ENCODE measurements at places on chromosomes 16 and 17.

- DNase-seq, result no peak
These were observed 18.9 kb downstream of the UNC45B start for GRCh38 chr17:35166526-35166925.

DNA sequence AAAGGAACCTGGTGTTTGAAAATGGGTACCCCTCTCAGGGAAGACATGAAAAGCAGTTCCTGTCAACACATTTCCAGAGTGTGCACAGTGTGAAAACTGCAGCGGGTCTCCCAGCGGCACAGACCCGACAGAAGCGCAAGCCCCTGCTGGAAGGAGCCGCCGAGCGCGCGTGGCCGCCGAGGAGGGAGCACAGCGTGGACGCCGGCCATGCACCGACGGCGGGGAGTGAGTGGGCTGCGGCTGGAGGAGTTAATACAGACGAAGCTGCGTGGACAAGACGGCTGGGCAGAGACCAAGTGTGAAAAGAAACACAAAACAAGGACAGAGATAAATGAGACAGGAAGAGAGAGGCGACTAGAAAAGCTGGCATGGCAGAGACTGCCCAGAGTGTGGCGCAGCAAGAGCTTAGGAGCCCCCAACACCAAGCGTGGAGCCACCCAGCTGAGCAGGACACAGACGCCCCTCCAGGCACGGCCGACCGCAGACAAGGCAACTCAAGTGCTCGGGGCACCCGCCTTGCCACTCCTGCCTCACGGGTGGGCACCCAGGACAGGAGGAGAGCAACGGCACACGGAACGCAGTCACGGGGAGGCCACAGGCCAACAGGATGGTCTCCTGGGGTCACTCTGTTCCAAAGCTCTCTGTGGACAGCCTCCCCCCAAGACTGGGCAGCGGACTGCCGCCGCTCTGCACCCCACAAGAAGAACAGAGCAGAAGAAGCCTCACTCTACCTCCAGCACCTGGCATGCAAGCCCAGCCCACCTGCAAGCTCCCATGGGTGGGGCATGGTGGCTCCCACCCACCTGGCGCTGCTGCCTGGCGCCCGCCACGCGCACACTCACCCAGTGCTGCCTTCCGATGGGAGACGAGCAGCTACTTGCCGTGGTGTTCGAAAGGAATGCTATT, 16.5 kb downstream of the SLC16A3 start:
- DNase-seq, result no peak

- DNase-seq, result no peak
These were observed 3.1 kb upstream of the FAM117A start for GRCh38 chr17:49766918-49767530.

GRCh38 chr16:21264571-21265036, 13.5 kb downstream of the CRYM start:
- DNase-seq, result no peak

- DNase-seq, result no peak
These were observed 100.7 kb downstream of the KCNJ12 start for GRCh38 chr17:21476867-21477266.

GRCh38 chr16:48503336-48503735, 106.6 kb downstream of the N4BP1 start:
- DNase-seq, result no peak

DNA sequence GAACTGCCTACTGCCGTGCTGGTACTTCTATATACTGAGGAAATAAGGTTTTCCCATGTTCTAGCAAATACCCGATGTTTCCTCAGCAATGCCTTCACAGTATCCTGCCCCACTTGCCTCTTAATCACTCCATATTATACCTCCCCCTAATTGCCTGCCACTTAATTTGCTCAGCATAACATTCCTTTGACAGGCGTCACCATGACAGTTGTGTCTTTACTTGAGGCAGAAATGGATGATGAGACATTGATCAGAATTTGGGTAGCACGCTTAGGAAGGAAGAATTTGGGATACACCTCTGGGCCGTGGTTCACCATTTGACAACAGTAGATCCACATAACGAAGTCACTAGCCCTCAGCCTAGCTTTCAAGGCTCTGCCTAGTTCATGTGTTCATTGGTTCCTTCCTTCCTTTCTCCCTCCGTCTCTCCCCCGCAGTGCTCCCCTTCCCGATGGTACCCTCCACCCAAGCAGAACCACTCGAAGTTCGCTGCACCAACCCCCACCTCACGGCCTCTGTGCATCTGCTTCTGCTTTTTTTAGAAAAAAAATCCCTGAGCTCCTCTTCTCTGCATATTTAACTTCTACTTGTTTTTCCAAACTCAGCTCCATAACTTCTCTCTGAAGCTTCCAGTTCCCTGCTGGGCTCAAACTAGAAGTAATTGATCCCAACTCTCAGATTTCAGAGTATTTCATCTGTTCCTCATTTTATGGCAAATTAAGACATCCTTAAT, 19.4 kb downstream of the IQCK start:
- no peak for DNase-seq

DNA sequence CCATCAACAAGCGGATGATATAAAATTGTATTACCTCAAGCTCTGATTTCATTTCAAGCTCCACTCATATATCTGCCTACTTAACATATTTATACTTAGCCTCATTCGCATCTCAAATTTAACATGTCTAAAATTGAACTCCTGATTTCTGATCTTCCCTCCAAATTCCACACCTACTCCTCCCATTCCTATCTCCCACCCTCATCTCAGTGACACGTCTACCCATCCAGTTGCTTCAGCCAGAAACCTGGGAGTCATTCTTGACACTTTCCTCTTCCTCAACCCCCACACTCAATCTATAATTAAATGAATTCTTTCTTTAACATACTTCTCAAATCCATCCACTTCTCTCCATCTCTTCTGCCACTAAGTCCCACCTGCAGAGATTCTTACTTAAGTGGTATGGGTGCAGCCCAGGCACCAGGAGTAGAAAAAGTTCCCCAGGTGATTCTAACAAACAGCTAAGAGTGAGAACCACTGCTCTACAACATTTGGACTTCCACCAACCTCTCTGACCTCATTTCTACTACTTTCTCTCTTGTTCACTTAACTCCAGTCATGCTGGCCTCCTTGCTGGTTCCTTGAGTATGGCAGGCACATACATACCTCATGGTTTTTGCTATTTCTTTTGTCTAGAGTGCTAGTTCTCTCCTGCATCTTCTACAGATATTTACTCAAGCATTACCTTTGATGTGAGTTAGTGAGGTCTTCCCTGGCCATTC, 18.1 kb downstream of the SPOP start:
- no peak for DNase-seq

DNA sequence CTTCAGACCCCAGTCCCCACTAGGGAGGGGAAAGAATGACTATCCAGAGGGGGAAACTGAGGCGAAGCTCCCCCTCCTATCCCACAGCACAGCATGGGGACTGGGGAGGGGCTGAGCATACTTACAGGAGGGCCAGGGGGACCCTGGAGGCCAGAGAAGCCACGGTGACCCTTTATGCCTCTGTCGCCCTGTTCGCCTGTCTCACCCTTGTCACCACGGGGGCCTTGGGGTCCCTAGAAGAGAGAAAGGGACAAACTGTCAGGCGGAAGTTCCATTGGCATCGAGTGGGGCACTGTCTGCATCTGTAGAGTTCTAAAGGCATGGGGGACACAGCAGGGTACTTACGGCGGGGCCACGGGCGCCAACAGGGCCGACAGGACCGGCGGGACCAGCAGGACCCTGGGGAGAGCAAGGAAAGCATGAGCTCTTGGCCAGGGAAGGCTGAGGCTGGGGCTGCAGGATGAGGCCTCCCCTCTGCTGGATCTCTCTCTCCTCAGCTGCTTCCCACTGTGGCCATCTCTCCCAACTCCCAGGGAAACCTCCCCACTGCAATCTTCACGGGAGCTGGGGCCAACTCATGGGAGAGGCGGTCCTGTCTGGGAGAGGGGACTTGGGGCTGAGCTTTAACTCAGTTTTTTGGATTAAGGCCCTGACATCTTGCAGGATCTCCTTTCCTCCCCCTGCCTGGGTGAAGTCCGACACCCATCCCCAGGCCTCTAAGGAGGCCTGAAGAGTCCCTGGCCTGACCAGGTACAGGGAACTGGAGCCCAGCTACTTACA, 13.5 kb downstream of the COL1A1 start:
- DNase-seq, result no peak

GRCh38 chr17:27502526-27503324, 46.5 kb downstream of the KSR1 start:
- no peak for DNase-seq

DNA sequence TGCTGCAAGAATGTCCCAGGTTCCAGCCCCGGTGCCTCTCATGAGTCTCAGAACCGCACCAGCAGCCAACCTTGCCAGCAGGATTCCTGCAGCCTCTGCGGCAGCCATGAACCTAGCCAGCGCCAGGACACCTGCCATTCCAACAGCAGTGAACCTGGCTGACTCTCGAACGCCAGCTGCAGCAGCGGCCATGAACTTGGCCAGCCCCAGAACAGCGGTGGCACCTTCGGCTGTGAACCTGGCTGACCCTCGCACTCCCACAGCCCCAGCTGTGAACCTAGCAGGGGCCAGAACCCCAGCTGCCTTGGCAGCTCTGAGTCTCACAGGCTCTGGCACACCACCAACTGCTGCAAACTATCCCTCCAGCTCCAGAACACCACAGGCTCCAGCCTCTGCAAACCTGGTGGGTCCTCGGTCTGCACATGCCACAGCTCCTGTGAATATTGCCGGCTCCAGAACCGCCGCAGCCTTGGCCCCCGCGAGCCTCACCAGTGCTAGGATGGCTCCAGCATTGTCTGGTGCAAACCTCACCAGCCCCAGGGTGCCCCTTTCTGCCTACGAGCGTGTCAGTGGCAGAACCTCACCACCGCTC, 9.8 kb downstream of the ELOB start:
- DNase-seq, result no peak

GRCh38 chr16:16083421-16084156, 134.2 kb downstream of the ABCC1 start:
- DNase-seq, result peak; percentile 9

GRCh38 chr17:41647038-41647813, 22.9 kb upstream of the KRT17 start:
- DNase-seq, result no peak

GRCh38 chr17:1059131-1059795, 62.3 kb downstream of the TIMM22 start:
- no peak for DNase-seq

GRCh38 chr16:31202414-31203375, at the start of gene PYCARD:
TSS of gene PYCARD (minus strand) at chr16:31202760. CDS start at chr16:31202690, 70 bp downstream.
- DNase-seq, result no peak

DNA sequence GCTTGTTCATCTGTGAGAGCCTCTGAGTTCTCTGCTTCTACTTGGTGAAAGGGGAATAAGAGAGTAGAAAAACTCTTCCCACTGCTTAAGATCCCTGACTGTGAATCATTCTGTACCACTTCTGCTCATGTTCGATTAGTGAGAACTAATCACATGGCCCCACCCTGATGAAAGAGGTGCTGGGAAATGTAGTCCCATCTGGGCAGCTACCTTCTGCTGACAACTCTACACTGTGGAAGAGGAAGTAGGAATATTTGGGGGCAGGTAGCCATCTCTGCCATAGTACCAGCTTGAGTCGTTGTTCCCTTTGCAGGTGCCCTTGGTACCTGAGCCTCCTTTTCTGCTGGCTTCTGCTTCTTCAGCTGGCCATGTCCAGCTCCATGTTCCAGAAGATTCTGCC, 29.9 kb downstream of the NKD1 start:
- DNase-seq, result no peak

- peak; percentile 48 for DNase-seq
These were observed 55.0 kb upstream of the CBFA2T3 start for GRCh38 chr16:89031715-89032659.

DNA sequence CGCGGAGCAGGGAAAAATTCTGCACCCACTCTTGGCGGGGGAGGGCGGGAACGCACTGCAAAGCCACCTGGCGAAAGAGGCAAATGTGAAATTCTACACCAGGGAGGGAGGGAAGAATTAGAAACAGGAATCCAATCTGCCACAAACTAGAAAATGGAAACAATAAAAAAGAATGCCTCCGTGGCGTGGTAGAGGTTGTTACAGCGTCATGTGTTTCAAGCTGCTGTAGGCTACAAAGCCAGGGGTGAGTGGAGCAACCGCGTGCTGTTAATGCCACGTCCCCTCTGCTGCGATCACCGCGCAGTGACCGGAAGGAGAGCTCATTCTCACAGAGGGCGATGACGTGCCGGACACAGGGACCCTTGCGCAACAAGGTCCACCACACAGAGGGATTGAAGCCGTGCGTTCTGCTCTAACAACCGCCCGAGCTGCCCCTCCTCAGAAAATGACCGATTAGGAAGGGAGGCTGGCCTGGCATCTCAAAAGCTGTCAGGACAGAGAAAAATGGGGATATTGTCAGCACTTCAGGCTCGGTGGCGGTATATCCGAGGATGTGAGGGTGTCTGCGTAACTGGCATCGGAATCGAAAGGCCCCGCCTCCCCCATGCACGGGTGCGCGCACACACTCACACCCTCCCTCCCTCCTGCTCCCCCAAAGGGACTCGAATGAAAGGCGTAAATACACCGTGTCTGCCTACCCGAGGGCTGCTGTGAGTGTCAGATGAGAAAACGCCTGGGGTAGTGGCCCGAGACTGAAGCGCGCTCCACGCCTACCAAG, 70.8 kb upstream of the TNRC6C start:
- DNase-seq, result peak; percentile 71

- no peak for DNase-seq
These were observed 52.8 kb upstream of the GNG13 start for GRCh38 chr16:853306-853705.

- no peak for DNase-seq
These were observed 2.0 kb downstream of the C16orf87 start for GRCh38 chr16:46828943-46829342.

All from activated CD4-positive, alpha-beta T cell treated with anti-CD3 and anti-CD28 coated beads, Interleukin-2, amount 50 U/mL, for 4 hours (primary cell).